ENCODE measurements at places on chromosomes 12 and 14.

GRCh38 chr14:68255693-68256178 lies 436.2 kb downstream of the RAD51B start:
- no peak for DNase-seq

DNA sequence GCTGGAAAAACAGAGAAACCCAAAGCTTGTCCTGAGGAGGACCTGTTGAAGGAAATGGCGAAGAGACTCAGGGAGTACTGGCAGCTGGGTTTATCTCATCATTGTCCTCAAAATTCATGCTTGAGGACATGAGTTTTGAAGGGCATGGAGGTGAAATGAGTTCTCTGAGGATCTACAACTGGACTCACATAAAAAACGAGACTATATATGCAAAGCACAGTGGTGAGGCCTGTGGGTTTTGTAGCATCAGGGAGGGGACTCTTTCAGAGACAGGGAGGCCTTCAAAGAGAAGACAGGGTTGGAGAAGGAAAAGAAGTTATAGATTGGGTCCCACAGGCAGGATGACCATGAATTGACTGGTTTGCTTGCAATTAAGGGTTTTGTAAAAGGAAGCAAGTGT lies 71.3 kb upstream of the SCN8A start:
- no peak for DNase-seq

DNA sequence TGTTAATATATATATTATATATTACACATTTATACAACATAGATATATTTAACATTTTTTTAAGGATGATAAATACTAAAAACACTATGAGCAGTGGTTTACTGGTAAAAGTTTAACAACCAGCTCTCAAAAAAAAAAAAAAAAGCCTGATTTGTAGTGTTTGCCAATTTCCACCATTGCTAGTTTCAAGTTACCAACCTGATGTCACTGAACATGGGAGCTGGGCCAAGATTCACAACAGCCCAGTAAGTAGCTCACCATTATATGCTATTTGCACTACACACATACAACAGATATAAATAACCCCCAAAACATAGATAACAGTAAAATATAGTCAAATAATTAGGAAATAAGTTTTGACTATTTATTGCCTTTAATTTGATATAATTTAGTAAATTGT lies 28.9 kb upstream of the TMX1 start:
- DNase-seq, result no peak

GRCh38 chr14:50452979-50453705 lies 56.5 kb upstream of the CDKL1 start:
- DNase-seq, result no peak

GRCh38 chr12:49568442-49569162 lies 660 bp upstream of the MCRS1 start:
- DNase-seq, result no peak

- DNase-seq, result no peak
Measured at GRCh38 chr12:131618303-131618658, 92.6 kb upstream of the SFSWAP start.

- no peak for DNase-seq
Measured at GRCh38 chr14:33376510-33376909, 437.8 kb downstream of the NPAS3 start.

Data from activated T-helper 9 cell treated with anti-CD3 and anti-CD28 coated beads, Interleukin-2, amount 50 U/mL, for 16 hours (primary cell).